ENCODE measurements at places on chromosomes 6 and 20. TPM values are rescaled to one million over a fixed set of nuclear protein-coding genes. Genes with fewer than 3 reads are reported as not detected.

ATP6V1G2 gene
- total RNA-seq, result 2.5 TPM

KIAA0408 gene
- total RNA-seq, result 0.25 TPM

MOG gene
- 1.4 TPM for total RNA-seq

RCAN2 gene
- total RNA-seq, result 4.0 TPM

HLA-DMB gene
- total RNA-seq, result not detected

DACT2 gene
- total RNA-seq, result 7.4 TPM

FOXA2 gene
- total RNA-seq, result not detected

CBFA2T2 gene
- 39.7 TPM for total RNA-seq

MYL9 gene
- total RNA-seq, result 248 TPM

STMND1 gene
- total RNA-seq, result 0.34 TPM

ESR1 gene
- not detected for total RNA-seq

RIPPLY2 gene
- total RNA-seq, result not detected

SYS1 gene
- 25.6 TPM for total RNA-seq

SLC24A3 gene
- 3.3 TPM for total RNA-seq

DEFB124 gene
- total RNA-seq, result not detected

SNAP25 gene
- 4.8 TPM for total RNA-seq

BPIFB1 gene
- not detected for total RNA-seq

ZC2HC1B gene
- 0.29 TPM for total RNA-seq

TFAP2C gene
- 10.3 TPM for total RNA-seq

KIAA1586 gene
- total RNA-seq, result 29.8 TPM

DEK gene
- total RNA-seq, result 87.5 TPM

PTK7 gene
- 308 TPM for total RNA-seq

CPNE5 gene
- 1.7 TPM for total RNA-seq

DBNDD2 gene
- total RNA-seq, result 11.0 TPM

CGAS gene
- 0.52 TPM for total RNA-seq

CRIP3 gene
- 2.9 TPM for total RNA-seq

ASCC3 gene
- 45.6 TPM for total RNA-seq

DYNLT2 gene
- total RNA-seq, result 2.4 TPM

DCDC2 gene
- total RNA-seq, result 1.4 TPM

ANKRD6 gene
- 43.5 TPM for total RNA-seq

OVOL2 gene
- 8.6 TPM for total RNA-seq

LPA gene
- total RNA-seq, result 2.0 TPM

SRMS gene
- not detected for total RNA-seq
